ENCODE measurements at places on chromosomes 12 and 14.

DNA sequence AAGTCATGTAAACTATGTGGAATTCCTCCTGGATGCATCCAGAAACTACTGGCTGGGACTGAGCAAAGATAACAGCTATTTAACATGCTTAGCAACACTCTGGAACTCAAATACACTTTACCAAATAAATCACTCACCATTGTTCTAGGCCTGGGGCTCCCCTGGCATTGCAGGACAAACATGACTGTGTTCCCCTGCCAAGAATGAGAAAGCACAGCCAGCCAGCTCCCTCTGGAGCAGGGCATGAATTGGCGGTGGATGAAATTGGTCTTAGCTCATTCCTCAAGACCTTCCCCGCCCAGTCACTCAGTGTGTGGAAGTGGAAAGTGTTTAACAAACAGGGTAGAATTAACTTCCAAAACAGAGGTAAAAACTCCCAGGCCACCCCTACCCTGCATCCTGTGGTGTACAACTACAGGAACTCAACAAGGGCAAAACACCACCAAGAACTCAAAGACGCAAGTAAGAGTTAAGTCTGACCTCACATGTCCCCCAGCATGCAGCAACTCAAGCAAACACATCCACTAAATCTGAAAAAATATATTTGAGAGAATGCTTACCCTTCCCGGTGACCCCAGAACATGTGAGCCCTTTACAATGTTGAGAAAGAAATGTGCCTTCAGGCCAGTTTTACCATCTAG is 58.4 kb upstream of the BDKRB2 start:
- no peak for DNase-seq

DNA sequence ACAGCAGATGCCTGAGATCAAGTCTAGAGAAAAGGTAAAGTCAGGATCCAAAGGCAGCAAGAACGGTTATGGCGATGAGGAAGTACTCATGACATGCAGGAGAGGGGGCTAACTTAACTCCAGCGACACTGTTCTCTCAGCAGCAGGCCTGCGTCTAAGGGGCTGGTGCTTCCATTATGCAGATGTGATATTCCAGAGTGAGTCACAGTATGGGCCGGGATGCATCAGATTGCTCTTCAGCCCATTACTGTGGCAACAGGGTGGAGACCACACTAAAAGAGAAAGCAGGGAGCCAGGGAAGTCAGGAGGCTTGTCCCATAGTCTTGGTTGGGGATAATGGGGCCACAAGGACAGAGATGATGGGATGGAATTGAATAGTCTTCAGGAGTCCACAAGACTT is 151.8 kb upstream of the NTF3 start:
- no peak for DNase-seq

DNA sequence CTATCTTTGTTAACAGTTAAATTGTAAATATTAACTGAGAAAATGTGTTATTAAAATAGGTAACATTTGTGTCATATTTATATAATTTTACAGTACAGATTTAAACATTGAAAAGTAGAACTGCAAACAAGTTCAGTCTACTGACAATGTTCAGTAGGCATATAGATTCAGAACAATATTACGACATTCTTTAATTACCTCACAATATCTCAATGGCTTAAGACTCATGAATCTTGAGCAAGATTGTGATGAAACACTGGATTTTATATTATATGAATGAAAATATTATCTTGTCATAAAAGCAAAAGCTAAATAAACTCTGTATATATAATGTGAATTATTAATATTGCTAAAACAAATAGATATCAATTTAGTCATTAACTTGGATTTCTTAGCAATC is 194.9 kb downstream of the ADAMTS20 start:
- DNase-seq: no peak

- DNase-seq: no peak
Measured at GRCh38 chr12:48193623-48194022, 9.5 kb downstream of the OR10AD1 start.

DNA sequence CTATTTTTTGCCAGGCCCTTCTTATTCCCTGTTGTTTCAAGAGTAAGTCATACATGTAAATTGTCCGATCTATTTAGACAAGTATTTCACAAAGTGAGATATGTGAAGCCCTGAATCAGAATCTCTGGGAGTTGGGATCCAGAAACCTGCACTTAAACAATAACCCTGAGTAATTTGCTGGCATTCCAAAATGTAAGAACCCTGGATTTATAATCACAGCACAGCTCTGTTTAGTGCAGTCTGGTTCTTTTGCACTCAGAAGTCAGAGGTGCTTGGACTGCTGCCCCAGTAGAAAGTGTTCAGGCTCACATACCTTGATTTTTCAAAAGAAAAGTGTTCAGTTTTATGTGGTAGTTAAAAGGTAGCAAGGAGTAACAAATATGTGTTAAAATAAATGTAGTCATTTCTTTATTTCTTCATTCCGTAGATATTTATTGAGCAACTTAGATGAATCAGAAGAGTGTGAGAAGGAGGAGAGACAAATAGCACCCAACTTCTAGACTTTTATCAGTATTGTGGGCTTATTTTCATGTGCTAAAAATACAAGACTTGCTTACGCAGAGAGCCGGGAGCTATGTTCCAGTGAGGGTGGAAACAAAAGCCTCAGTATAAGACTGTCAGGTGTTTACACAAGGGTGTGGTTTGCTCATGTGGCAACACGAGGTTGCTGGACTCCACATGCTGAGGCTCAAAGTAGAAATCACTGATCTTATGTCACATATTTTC is 70.1 kb downstream of the SYNE2 start:
- no peak for DNase-seq

- no peak for DNase-seq
Measured at GRCh38 chr14:91866511-91867295, 633 bp downstream of the TC2N start.

DNA sequence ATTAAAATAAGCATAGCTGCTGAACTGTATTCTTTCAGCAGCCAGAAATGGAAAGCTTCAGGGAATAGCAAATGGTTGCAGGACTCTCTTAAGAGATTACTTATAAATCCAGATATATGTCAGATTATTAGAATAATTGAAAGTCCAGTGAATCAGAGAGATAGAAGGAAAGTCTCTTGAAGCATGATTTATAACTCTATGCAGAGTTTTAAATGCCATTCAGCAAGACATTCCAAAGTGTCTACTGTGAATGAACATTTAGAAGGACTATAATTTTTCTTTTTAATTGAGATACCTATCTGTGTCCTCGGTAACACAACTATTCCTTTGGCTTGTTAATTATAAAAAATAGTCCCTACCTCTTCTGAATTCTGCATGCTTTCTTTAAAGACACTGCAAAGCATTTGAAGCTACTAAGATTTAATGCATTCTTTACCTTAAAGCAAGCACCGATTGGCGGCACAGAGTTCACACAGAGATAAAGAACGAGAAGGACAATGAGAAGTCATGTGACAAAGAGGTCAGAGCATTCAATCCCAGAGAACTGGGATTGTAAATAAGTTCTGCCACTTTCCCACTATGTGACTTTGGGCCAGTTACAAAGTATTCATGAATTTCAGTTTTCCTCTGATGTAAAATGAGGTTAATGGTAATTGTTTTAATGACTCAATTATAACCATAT is 371.0 kb upstream of the ATP2B1 start:
- DNase-seq: no peak

- DNase-seq: no peak
Measured at GRCh38 chr12:110088936-110089335, 35.2 kb upstream of the IFT81 start.

GRCh38 chr14:44803239-44803905 is 158.4 kb downstream of the KLHL28 start:
- DNase-seq: no peak
